ENCODE measurements at places on chromosomes 12 and 14.

GRCh38 chr12:64147875-64148274 is 74.2 kb downstream of the KICS2 start:
- peaks cover 6% of the 10 kb centered on the region for H3K4me1 ChIP-seq
- no peaks in the 10 kb centered on the region for H3K27me3 ChIP-seq
- no peak overlapping the region for H3K4me3 ChIP-seq
- no peaks in the 10 kb centered on the region for H3K36me3 ChIP-seq
- DNase-seq: no peak

DNA sequence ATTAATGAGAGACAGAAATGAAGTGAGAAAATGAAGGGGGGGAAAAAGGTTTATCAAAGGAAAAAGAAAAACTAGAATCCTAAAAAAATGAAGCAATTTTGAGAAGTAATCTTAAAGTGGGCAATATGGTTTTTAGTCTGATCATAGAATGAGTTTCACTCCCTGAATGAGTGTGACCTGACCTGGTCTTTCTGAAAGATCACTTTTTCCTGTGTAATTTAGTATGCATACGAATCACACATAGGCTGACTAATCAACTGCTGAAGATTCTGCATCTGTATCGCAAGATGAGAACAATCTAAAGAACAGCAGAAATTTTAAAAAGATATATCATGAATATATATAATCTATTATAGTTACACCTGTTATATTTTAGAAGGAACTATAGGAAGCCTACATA is 11.3 kb downstream of the GNPTAB start:
- no peak for DNase-seq
- H3K4me1 ChIP-seq: peaks cover 52% of the 10 kb centered on the region
- H3K4me3 ChIP-seq: no peak overlapping the region

DNA sequence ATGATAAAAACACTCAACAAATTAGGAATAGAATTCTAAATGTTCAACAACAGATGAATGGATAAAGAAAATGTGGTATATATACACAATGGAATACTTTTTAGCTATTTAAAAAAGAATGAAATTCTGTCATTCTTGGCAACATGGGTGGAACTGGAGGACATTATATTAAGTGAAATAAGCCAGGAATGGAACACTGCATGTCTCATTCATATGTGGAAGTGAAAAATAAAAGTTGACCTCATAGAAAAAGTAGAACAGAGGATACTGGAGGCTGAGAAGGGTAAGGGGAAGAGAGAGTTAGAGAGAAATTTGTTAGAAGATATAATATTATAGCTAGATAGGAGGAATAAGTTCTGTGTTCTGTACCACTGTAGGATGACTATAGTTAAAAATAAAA is 35.8 kb upstream of the ZFP36L1 start:
- no peak overlapping the region for H3K27ac ChIP-seq
- H3K4me3 ChIP-seq: no peak overlapping the region
- H3K36me3 ChIP-seq: peaks cover 4% of the 10 kb centered on the region
- DNase-seq: no peak

- peak overlapping the region; percentile 57 for H3K27ac ChIP-seq
- peaks cover 80% of the 10 kb centered on the region for H3K4me1 ChIP-seq
- no peaks in the 10 kb centered on the region for H3K27me3 ChIP-seq
- peaks cover 24% of the 10 kb centered on the region for H3K36me3 ChIP-seq
Measured at GRCh38 chr14:91366749-91367148, 50.9 kb downstream of the CCDC88C start.

GRCh38 chr14:75342762-75343599 is 64.4 kb downstream of the FOS start:
- H3K4me1 ChIP-seq: no peaks in the 10 kb centered on the region
- no peak overlapping the region for H3K4me3 ChIP-seq
- H3K27ac ChIP-seq: no peak overlapping the region
- no peak for DNase-seq
- no peaks in the 10 kb centered on the region for H3K36me3 ChIP-seq

GRCh38 chr14:23281247-23281646 is 4.7 kb downstream of the HOMEZ start:
- peaks cover 5% of the 10 kb centered on the region for H3K36me3 ChIP-seq
- no peak for DNase-seq
- H3K4me3 ChIP-seq: no peak overlapping the region
- peak overlapping the region; percentile 3 for H3K27ac ChIP-seq
- peaks cover 20% of the 10 kb centered on the region for H3K4me1 ChIP-seq
- no peaks in the 10 kb centered on the region for H3K27me3 ChIP-seq

DNA sequence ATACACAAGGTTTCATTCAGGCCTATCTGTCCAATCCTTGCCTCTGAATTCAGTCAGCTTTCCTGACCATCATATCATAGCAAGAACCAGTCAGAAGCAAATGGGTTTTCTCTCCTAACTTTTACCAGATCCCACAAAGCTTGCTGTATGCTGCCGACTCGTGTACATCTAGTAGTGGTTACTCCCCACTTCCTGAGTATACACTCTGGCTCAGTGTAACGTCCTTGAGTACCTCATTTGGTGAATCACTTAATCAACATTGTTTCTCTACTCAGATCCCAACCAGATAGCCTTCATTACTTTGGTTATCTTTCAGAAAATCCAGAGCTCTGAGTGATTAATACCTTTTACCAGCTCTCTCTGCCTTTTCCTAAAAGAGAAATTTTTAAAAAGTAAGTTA is 728.2 kb downstream of the GALC start:
- DNase-seq: no peak
- H3K27me3 ChIP-seq: no peaks in the 10 kb centered on the region
- H3K27ac ChIP-seq: no peak overlapping the region
- H3K36me3 ChIP-seq: no peaks in the 10 kb centered on the region
- H3K4me1 ChIP-seq: no peaks in the 10 kb centered on the region
- H3K4me3 ChIP-seq: no peak overlapping the region

DNA sequence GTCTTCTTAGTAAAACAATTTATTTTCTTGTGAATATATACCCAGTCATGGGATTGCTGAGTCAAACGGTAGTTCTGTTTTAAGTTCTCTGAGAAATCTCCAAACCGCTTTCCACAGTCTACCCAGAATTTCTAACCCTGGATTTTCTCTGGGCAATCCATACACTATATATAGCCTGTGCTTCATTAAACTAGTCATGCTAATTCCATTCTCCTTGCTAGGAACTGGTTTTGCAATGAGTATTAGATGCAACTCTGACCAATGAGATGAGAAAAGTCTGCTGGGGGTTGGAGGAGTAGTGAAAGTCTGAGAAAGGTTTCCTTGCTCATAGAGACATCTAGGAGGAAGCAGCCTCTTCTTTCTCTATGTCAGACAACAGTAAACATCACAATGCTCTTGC is 196.1 kb upstream of the CDKN3 start:
- H3K36me3 ChIP-seq: no peaks in the 10 kb centered on the region
- no peak for DNase-seq
- no peaks in the 10 kb centered on the region for H3K27me3 ChIP-seq
- H3K4me3 ChIP-seq: no peak overlapping the region

DNA sequence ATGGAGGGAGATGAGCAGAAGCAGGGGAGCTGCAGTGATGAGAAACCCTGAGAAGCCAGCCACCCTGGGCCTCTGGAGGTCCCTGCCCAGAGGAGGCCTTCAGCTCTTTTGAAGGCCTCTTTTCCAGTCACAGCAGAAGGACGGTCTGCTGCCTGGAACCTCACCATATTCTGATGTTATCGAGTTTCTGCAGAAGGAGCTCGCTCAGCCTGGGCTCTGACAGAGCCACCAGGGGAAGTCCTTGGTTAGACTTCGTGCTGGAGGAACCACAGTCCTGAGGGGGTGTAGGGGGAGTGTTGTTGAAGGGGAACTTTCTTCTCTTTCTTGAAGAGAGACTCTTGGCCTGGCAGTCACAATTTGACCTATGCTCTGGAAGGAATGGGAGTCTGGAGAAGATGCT is 25.1 kb upstream of the BATF start:
- DNase-seq: no peak
- H3K4me3 ChIP-seq: no peak overlapping the region
- H3K27me3 ChIP-seq: peaks cover 4% of the 10 kb centered on the region
- no peak overlapping the region for H3K27ac ChIP-seq
- peaks cover 10% of the 10 kb centered on the region for H3K4me1 ChIP-seq
- no peaks in the 10 kb centered on the region for H3K36me3 ChIP-seq

DNA sequence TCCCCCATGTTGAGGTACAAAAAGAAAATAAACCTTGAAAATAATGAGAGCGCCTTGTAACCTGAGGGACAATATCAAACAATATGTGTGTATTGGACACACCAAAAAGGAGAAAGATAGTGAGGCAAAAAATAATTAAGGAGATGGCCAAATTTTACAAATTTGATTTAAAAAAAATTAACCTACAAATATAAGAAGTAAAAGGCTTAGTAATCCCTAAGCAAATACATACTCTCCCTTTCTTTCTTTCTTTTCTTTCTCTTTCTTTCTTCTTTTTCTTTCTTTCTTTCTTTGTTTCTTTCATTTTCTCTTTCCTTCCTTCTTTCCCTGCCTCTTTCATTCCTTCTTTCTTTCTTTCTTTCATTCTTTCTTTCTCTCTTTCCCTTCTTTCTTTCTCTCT is 133.4 kb downstream of the PIK3C2G start:
- no peaks in the 10 kb centered on the region for H3K27me3 ChIP-seq
- no peaks in the 10 kb centered on the region for H3K4me1 ChIP-seq
- H3K36me3 ChIP-seq: no peaks in the 10 kb centered on the region
- no peak for DNase-seq
- H3K27ac ChIP-seq: no peak overlapping the region

GRCh38 chr12:121576851-121577391 is 3.9 kb downstream of the KDM2B start:
- H3K36me3 ChIP-seq: peaks cover 43% of the 10 kb centered on the region
- H3K27ac ChIP-seq: peak overlapping the region; percentile 61
- H3K27me3 ChIP-seq: no peaks in the 10 kb centered on the region
- peak overlapping the region; percentile 59 for H3K4me3 ChIP-seq

DNA sequence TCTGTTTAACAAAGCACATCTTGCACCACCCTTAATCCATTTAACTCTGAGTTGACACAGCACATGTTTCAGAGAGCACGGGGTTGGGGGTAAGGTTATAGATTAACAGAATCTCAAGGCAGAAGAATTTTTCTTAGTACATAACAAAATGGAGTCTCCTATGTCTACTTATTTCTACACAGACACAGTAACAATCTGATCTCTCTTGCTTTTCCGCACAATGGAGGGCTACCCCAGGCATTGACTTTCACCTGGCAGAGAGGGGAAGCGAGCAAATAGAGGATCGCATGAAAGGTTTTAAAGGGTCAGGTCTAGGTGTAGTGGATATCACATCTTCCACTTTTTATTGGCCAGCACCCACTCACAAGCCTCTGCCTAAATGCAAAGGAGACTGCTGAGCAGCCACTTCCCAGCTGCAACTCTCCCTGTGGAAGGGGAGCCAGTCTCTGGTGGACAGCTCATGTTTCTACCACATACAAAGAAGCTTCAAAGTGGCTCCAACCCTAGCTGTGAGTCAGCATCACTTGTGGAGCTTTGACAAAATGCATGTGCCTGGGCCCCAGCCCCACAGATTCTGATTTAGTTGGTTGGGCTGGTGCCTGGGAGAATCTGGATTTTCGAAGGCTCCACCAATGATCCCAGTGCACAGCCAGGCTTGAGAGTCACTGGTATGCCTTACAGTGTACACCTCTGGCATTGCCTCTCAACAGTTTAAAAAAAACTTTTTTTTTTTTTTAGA is 7.2 kb upstream of the FNTB start:
- no peak for DNase-seq
- no peak overlapping the region for H3K4me3 ChIP-seq
- peaks cover 13% of the 10 kb centered on the region for H3K4me1 ChIP-seq
- H3K27me3 ChIP-seq: peaks cover 53% of the 10 kb centered on the region
- no peak overlapping the region for H3K27ac ChIP-seq

- no peak overlapping the region for H3K4me3 ChIP-seq
- H3K27ac ChIP-seq: no peak overlapping the region
- no peaks in the 10 kb centered on the region for H3K27me3 ChIP-seq
- H3K4me1 ChIP-seq: no peaks in the 10 kb centered on the region
- no peak for DNase-seq
Measured at GRCh38 chr12:3698218-3698974, 54.5 kb downstream of the CRACR2A start.

GRCh38 chr14:98904677-98905076 is 367.3 kb downstream of the BCL11B start:
- H3K4me1 ChIP-seq: no peaks in the 10 kb centered on the region
- peaks cover 9% of the 10 kb centered on the region for H3K27me3 ChIP-seq
- DNase-seq: no peak
- no peak overlapping the region for H3K4me3 ChIP-seq
- no peak overlapping the region for H3K27ac ChIP-seq
- H3K36me3 ChIP-seq: no peaks in the 10 kb centered on the region

GRCh38 chr12:4819654-4820053 is 90.1 kb upstream of the KCNA1 start:
- H3K27me3 ChIP-seq: peaks cover 40% of the 10 kb centered on the region
- no peak overlapping the region for H3K27ac ChIP-seq
- peaks cover 23% of the 10 kb centered on the region for H3K4me1 ChIP-seq
- H3K36me3 ChIP-seq: peaks cover 6% of the 10 kb centered on the region
